Glutamatergic neuron (in vitro differentiated cells): ENCODE measurements at places on chromosomes 5 and 9. TPM values are rescaled to one million over a fixed set of nuclear protein-coding genes. Genes with fewer than 3 reads are reported as not detected.

The PCDHGA11 gene
- total RNA-seq = 12.5 TPM

The CARTPT gene
- total RNA-seq = not detected

DNA sequence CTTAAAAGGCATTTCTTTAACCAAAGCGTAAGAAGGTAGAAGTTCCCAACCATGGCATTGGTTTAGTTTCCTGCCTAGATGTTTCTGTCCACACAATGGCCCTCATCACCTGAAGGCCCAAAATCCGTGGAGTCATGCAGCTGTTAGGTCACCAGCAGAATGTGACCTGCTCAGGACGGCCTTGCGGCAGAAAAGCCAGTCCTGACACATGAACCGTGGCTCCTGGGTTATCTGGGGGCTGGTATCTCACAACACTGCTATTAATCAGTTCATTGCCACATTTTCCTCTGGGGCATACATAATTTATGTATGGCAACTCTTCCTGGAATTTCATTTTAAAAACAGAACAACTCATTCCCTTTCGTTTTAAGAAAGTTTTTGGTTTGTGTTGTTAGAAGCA lies 278.4 kb downstream of the ATPSCKMT start:
- no peak overlapping the region for H3K4me3 ChIP-seq
- H3K27ac ChIP-seq = no peak overlapping the region
- no peaks in the 10 kb centered on the region for H3K36me3 ChIP-seq
- no peaks in the 10 kb centered on the region for H3K4me1 ChIP-seq
- peaks cover 4% of the 10 kb centered on the region for H3K27me3 ChIP-seq

GRCh38 chr5:98698359-98698758 lies 75.1 kb upstream of the RGMB start:
- H3K36me3 ChIP-seq = peaks cover 22% of the 10 kb centered on the region
- H3K4me3 ChIP-seq = no peak overlapping the region
- no peak overlapping the region for H3K27ac ChIP-seq
- no peak for DNase-seq
- H3K4me1 ChIP-seq = no peaks in the 10 kb centered on the region

GRCh38 chr9:129671519-129671918 lies 6.1 kb downstream of the PRRX2 start:
- peaks cover 20% of the 10 kb centered on the region for H3K4me1 ChIP-seq
- peaks cover 7% of the 10 kb centered on the region for H3K27me3 ChIP-seq
- no peak overlapping the region for H3K4me3 ChIP-seq
